ENCODE measurements at places on chromosomes 7 and 10.

DNA sequence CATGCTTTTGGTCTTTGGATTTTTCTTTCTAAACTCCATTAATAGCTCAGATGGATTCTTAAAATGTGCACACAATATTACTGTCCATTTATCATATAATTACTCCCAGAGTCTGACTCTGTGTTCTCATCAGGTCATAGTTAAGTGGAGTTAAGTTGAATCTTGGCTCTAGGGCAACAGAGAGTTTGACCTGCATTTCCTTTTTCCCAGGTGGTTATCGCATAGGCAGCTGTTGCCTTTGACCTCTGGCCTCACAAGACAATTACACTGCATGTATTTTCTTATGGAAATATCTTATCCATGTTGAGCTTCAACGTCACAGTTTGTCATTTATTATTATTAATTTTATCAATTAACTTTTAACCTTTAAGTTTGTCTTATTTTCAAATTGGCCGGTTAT, 237.5 kb upstream of the HGF start:
- DNase-seq = no peak

- no peak for DNase-seq
Measured at GRCh38 chr10:47137311-47137851, 162.6 kb upstream of the GDF10 start.

DNA sequence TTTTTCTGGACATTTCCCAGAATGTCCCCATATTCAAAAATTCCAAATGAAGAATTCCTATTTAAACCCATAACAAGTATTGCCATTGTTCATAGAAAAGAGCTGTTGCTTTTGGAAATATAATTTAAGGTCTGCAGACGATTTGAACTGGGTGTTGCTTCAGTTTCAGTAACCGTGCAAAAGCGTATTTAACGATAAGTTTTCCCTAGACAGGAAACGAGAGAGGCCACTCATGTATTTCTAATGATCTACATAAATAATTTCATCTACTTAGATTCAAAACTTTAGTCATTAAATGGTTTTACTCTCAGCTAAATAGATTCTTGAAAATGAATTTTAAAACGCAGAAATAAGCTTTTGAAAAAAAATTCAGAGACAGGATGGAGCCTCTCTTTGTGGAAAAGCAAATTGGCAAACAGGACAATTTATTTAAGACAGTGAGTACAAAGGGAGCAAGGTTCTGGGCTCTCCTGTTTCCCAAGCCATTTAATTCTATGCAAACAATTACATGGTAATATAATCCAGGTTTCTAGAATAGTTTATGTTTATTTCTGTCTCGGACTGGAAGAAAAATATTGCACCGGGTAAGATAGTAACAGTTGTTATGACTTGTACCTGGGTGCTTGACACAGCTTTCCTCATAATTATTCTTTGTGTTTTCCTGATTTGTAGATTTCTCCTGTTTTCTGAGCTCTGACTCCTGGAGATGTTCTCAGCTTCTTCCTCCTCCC, 263.0 kb downstream of the BAMBI start:
- DNase-seq = no peak

DNA sequence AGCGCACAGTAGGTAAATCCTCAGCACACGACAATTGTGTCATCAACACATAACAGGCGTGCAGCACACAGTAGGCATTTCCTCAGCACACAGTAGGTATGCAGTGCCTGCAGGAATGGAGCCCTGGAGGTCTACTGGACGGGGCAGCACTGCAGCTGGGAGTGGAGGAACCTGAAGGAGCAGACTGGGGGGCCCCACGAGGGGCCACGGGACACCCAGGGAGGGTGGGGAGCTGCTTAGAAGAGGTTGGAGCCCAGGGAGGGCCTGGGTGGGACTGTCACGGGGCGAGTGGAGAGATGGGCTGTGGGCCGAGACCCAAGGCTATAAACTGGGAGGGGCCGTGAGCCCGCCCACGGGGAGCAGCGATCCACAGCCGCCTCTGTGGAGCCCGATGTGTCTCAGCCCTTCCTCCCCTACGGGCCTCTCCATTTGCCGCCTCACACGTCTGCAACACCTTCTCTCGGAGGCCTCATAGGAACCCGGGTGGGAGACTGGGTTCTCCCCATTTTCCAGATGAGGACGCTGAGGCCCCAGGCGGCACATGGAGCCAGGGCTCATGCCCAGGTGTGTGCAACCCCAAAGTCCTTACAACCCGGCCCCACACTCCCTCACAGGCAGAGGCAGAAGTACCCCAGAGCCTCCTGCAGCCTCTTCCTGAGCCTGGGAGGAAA, 101.5 kb downstream of the MICALL2 start:
- DNase-seq = no peak

Data from kidney (tissue), 22 donors.